CD4-positive, alpha-beta T cell treated with Interleukin-21 for 1 hour (primary cell): ENCODE measurements at places on chromosomes 12 and 14.

- DNase-seq: no peak
Measured at GRCh38 chr12:57881475-57881874, 34.9 kb upstream of the CTDSP2 start.

DNA sequence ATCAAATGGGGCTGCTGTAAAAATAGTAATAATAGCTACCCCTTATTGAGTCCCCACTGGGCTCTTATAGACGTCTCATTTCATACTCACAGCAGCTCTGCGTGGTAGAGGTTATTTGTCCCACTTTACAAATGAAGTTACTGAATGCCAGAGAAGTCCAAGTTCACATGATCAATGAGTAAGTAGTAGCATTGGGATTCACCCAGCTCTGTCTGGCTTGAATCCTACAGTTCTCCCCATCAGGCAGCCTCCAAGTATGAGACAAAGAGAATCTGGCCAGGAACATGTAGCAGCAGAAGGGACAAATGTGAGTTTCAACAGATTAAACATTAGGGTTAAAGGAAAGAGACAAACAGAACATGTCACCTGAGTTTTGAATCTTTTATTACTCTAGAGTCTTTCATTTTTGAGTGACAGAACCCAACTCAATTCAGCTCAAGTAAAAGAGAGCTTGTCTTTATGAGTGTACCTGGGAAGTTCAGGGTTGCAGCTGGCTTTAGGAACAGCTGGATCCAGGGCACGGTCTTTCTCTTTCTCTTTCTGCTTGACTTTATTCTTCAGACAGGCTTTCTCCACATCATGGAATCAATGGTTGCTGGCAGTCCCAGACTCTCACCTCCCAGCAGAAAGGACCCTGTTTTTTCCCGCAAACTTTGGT is 64.1 kb upstream of the JDP2 start:
- DNase-seq: no peak

- no peak for DNase-seq
Measured at GRCh38 chr14:69363055-69363454, 35.0 kb downstream of the ERH start.

DNA sequence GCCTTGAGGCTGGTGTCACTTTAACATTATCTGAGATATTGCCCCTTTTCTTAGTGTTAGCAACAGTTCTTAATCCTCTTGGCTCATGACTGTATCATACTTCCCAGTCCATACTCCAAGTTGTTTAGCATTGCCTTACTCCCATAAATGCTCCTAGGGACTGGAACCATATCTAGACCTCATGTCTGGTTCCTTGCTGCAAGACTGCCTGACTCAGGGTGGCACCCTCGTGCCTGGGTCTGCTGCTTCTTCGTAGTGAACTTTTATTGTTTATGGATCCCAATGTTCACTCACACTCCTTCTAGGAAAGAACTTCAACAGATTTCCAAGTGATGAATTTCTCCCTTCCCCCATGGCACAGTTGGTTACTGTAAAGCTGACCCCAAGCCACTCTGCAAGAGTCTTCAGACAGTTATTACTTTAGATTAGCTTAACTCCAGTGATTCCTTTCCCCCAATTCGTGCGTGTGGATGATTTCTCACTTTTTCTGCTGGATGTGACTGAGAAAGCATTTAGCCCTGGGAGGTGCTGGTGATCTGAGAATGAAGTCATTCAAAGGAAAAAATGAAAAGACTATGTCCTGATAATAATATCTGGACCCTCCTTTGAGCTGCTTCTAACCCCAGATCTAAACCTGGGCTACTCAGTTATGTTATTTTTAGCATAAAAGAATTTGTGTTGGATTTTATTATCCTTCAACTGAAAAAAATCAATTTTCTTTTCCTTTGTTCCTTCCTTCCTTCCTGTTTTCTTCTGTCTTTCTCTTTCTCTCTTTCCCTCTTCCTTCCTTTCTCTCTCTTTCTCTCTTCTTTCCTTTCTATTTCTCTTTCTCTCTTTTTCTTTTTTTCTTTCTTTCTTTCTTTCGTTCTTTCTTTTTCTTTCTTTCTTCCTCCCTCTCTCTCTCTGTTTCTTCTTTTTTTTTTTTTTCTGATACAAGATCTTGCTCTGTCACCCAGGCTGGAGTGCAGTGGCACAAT is 47.5 kb upstream of the PPP1R12A start:
- DNase-seq: no peak

GRCh38 chr12:123937707-123938591 is 34.7 kb downstream of the CCDC92 start:
- DNase-seq: peak; percentile 71

DNA sequence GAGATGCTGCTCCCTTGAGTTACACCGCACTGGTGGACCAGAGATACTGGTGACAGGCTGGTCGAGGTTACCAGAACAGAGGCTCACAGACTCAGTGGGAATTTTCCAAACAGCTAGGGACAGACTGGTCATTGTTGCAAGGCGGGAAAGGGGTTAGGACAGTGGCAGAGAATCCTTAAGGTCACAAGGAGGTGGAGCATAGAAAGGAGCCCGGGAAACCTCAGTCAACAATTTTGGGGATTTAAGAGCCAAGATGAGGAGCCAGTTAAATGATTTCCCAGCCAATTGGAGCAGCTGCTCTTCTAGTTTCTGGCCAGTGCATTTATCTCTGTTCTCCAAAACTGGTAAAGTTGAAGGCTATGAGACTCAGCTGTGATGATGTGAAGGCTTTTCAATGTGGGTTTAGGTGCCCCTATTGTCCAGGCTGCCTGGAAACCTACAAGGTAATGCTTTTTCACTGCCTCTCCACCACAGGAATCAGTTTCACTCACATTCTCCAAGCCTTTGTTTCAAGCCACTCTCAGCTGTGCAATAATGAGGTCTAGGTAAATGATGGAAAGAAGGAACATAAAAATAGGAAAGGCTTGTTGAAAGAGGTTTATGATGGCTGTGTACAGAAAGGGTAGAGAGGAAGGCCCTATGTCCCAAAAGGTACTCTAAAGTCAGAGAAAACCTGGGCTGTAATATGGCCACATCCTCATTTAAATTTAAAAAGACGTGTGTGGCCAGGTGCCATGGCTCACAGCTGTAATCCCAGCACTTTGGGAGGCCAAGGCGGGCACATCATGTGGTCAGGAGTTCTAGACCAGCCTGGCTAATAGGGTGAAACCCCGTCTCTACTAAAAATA is 7.0 kb upstream of the TNS2 start:
- DNase-seq: no peak

DNA sequence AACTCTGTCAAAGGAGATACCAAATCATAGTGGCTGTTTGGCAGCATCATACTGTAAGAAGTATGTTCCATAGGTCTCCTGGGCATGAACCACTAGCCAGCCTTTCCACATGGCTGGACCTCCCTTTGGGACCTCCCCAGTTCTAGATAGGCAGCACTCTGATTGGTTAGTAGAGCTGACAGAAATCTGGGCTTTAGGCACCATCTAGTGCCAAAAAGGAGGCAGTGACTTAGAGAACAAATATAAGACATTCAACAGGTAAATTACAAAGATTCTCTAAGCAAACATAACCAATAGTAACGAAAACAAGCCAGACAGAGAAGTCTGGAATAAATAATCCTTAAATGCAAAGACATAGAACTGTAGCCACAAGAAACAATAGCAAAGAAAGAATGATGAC is 148.0 kb upstream of the PDE3A start:
- no peak for DNase-seq

GRCh38 chr14:91926131-91926890 is 21.2 kb downstream of the FBLN5 start:
- no peak for DNase-seq

- DNase-seq: no peak
Measured at GRCh38 chr12:89424389-89424788, 72.1 kb upstream of the DUSP6 start.

- no peak for DNase-seq
Measured at GRCh38 chr12:53067074-53067992, 11.9 kb downstream of the SPRYD3 start.

DNA sequence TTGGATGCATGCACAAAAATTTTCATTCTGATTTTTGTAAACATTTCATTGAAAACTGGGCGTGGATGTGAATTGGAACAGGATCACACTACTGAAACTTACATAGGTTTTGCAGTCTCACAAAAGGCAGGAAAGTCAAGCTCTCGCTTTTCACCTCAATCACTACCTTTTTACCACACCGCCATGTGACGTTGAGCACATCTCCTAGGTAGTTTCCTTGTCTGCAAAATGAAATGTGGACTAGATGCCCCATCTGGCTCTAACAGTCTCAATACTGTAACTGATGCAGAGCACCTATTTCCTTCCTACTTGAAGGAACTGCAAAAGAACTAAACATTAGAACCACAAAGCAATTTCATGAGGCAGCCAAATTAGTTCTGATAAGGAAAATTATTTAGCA is 4.4 kb upstream of the YY1 start:
- DNase-seq: peak; percentile 36

- no peak for DNase-seq
Measured at GRCh38 chr12:2267703-2268470, 215.1 kb downstream of the CACNA1C start.

GRCh38 chr12:94749890-94750289 is 99.5 kb upstream of the TMCC3 start:
- DNase-seq: no peak

GRCh38 chr14:33218026-33218425 is 279.3 kb downstream of the NPAS3 start:
- DNase-seq: no peak

DNA sequence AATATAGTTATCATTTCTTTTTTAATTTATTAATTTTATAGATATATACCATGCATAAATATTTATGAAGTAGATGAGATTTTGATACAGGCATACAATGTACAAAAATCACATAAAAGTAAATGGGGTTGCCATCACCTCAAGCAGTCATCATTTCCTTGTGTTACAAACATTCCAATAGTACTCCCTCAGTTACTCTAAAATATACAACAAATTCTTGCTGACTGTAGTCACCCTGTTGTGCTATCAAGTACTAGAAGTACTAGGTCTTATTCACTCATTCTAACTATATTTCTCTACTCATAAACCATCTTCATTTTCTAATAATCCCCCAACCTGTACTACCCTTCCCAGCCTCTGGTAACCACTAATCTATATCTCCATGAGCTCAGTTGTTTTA is 432.6 kb upstream of the SYT1 start:
- DNase-seq: no peak

DNA sequence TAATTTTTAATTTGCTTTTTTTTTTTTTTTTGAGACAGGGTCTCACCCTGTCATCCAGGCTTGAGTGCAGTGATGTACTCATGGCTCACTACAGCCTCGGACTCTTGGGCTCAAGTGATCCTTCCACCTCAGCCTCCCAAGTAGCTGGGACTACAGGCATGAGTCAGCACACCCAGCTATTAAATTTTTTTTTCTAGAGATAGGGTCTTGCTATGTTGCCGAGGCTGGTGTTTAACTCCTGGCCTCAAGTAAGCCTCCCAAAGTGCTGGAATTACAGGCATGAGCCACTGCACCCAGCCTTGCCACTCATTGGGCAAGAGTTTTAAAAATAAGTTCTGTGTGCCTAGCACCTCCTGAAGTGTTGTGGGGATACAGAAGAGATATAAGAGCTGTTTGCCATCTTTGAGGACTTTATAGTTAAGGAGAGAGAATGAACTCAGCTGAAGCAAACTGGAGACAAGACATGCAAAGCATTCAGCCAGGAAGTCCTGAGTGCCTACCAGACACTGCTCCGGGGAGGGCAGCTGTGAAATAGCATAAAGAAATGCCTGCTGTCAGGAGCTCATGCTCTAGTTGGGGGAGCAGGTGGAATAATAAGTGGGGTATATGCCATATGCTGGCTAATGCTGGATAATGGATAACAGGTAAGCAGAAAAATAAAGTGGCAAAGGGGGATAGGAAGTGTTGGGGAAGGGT is 15.0 kb upstream of the EMP1 start:
- DNase-seq: no peak

DNA sequence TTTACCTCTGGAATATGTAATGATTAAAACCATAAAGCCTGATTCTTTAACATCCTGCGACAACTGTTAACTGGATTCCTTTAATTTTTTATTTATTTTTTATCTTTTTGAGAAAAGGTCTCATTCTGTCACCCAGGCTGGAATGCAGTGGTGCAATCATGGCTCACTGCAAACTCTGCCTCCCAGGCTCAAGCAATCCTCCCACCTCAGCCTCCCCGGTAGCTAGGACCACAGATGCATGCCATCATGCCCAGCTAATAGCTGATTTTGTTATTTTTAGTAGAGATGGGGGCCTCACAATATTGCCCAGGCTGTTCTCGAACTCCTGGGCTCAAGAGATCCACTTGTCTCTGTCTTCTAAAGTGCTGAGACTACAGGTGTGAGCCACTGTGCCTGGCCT is 3.7 kb downstream of the MYBPC1 start:
- DNase-seq: no peak

DNA sequence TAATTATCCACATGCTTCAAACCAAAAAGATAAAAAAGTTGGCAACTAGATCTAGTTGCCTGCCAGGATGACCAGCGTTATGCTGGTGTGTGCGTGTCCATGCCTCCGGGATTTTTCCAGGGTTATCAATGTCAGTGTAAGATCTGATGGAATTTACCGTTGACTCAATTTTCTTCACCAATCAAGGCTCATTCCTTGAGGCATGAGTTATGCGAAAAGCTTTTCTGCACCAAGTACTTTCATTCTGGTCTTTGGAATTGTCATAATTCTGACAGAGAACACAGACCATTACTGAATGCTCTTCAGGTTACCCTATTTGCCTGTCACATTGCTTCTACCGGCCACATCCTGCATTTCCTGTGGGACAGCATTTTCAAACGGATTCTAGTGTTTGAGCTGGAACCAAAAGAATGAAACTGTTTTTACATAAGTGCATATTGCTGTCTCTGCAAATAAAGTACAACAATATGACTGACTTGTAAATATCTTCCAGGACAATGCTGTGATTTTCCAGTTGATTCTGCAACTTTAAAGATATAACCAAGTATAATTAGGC is 91.8 kb downstream of the DUSP16 start:
- DNase-seq: no peak

DNA sequence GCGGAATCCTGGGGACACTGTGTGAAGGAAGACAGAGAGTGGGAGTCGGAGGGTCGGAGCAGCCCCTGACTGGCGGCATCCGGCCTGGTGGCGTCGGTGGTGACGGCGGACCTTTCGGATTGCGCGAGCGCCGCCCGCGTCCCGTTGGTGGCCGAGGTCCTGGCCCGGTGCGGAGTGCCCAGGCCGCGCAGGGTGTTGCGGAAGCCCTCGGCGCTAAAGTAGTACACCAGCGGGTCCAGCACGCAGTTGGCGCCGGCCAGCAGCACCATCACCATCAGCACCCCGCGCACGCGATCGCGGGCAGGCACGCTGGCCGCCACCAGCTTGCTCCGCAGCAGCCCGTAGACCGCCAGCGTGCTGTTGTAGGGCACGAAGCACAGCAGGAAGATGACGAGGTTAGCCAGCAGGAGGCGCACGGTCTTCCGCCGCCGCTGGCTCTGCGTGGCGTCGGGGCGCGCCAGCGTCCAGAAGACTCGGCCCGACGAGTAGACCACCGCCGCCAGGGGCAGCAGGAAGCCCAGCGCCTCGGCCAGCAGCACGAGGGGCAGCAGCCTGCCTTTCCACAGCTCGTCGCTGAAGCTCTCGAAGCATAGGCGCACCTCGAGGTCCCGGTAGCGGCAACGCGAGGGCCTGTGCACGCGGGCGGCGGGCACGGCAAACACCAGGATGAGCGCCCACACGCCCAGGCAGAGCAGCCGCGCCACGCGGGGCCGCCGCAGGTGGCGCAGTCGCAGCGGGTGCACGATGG is 13.1 kb upstream of the CHD4 start:
- DNase-seq: peak; percentile 59
